ENCODE measurements at places on chromosomes 1 and 21.

GRCh38 chr1:6330410-6330911 is 63.1 kb downstream of the ACOT7 start:
- peak; percentile 85 for DNase-seq

- no peak for DNase-seq
Measured at GRCh38 chr1:30856260-30856790, 52.2 kb downstream of the SDC3 start.

- DNase-seq, result peak; percentile 93
Measured at GRCh38 chr1:155193275-155193990, 14.3 kb downstream of the THBS3 start.

GRCh38 chr1:61076728-61077675 is 5.4 kb upstream of the NFIA start:
- peak; percentile 71 for DNase-seq

- no peak for DNase-seq
Measured at GRCh38 chr1:236699366-236699765, 13.1 kb downstream of the ACTN2 start.

DNA sequence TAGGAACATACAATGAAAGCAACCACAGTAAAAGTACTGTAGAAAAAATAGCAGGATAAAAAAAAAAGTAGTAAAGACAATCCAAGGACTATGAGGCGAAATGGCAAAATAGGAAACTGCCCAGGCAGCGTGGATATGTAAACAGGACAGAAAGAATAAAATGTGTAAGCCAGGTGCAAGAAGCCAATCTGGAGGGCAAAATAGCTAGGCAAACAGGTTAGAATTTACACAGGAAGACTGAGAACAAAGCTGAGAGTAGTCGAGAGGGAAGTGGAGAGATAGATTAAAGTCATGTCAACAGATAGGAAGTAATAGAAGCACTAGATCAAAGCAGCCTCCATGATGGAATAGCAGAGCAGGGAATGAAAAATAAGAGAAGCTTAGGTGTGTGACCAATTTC is 124.2 kb upstream of the B3GALT2 start:
- no peak for DNase-seq

- DNase-seq, result no peak
Measured at GRCh38 chr21:33162436-33162951, 67.2 kb upstream of the IFNAR2 start.

GRCh38 chr1:182198006-182198605 is 136.6 kb upstream of the ZNF648 start:
- no peak for DNase-seq

GRCh38 chr1:160629286-160630210 is 17.3 kb downstream of the SLAMF1 start:
- no peak for DNase-seq

DNA sequence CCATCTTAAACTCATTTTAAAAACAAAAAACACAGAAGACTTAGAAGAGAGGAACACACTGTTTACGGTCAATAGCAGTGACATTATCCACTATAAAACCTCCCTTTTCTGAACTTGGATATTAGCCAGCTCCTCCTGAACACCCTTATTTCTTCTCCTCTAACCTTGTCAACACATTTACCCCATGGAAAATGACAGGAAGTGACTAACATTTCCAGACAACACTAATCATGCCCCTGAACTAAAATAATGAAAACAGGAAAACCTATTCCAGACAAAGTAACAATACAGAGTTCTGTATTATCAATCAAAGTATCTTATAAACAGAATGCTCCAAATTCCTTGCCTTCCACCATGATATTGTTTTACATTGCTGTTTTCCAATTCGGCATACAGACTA is 45.3 kb downstream of the PALMD start:
- no peak for DNase-seq

- DNase-seq, result no peak
Measured at GRCh38 chr1:178693366-178693765, 31.7 kb upstream of the RALGPS2 start.

GRCh38 chr1:89525169-89525855 is 683 bp downstream of the LRRC8B start:
- DNase-seq, result peak; percentile 23

GRCh38 chr1:173937062-173937461 is 19.9 kb upstream of the SERPINC1 start:
- DNase-seq, result no peak

- DNase-seq, result peak; percentile 89
Measured at GRCh38 chr1:27575840-27576331, 28.1 kb downstream of the AHDC1 start.

DNA sequence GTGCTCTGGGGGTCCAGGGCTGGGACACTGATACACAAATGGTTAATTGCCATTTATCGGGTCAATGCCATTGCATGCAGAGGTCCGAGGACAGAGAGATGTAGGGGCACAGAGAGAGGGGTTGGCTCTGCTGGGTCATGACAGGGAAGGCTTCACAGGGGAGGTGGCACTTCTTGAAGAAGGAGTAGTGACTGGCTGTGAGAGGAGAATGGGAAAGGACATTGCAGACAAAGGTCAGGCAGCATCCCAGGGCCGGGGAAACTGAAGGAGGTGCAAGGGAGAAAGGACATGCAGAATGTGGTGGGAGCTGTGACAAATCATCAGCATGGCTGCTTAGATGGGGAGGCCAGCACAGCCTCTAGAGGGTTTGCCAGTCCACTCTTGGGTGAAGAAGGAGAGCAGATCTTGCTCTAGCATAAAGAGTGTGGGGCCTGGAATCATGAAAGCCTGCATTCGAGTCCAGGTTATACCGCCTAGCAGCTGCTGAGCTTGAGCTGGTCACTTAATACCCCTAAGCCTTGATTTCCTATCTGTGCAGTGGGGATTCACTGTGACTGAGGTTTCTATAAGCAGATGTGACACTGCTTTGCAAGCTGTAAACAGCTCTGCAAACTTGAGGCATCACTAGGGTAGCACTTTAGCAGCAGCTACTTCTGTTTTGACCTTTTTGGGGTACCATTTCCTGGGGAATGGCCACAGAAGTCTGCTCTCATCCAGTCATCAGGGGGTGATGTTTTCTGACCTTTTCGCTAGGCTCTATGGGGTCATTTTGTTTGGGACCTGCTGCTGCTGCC is 59.2 kb upstream of the EPS8L3 start:
- DNase-seq, result no peak

DNA sequence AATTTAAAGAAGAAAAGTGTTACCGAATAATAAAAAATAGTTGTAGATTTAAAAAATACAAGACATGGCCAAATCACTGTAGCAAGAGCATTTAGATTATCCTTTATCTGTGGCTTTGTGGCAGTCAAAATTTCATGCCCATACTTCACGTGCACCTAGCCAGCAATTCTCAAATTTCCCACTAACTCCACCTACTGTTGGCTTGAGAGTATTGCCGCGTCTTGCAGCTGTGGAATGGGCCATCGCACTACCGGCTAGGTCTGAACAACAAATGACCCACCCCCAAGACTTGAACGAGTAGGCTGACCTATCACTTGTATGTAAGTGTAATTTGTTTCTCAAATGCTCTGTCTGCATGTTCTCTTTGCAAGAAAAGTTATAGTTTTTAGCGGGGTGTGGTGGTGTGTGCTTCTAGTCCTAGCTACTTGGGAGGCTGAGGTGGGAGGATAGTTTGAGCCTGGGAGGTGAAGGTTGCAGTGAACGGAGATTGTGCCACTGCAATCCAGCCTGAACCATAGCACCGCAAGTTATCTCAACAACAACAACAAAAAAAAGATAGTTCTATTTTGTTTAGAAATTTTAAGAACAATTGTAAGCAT is 4.1 kb downstream of the KRTAP13-4 start:
- DNase-seq, result no peak

- DNase-seq, result no peak
Measured at GRCh38 chr1:36737038-36737555, 254.4 kb upstream of the CSF3R start.

DNA sequence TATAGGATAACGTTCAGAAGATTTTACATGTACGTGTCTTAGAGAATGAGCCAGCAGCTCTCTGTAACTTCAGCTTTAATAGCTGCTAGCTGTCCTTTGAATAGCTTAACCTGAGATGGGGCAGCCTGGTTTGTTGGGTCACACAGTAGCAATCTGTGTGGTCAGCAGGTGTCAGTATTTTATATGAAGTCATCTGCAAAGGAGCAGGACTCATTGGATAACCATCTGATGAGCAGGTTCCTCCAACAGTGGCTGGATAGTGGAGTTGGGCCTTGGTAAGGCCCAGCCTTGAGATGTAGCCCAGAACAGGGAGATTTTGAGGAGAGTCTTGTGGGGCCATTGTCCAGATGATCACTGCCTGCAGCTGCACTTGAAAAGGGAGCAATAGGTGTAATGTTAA is 6.4 kb downstream of the GSTM5 start:
- DNase-seq, result no peak

DNA sequence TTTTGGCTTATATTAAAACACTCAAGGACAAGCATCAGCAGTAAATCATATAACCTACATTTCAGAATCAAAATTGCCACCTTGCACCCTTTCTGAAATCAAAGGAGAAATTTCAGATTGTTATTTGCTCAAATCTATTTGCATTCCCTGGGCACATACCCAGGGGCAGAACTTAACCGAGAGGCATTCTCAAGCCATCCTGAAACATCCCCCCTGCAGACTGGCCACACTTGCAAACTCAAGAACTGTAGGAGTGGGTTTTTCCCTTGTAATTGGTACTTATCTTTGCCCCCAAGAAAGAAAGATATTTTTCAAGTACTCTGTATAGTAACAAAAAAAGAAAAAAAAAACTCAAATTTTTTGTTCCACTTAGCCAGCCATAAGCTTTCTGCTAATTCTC is 213.6 kb upstream of the ESRRG start:
- no peak for DNase-seq

DNA sequence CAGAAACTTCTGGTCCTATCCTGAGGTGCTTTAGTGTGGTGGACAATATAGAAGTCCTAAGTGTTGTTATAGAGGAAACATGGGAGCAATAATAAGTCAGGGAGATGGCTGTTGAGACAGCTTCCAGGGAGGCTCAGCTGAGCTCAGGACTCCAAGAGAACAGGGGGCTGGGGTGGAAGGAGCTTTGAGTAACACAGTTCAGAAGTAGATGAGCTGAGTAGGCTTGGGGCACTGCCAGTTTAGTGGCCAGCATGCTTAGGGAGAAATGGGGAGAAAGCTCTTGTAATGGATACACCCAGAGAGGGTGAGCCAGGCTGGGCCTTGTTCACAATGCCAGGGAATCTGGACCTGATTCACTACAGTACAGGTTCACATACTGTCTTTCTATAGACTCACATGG is 201.6 kb downstream of the DAB1 start:
- no peak for DNase-seq

DNA sequence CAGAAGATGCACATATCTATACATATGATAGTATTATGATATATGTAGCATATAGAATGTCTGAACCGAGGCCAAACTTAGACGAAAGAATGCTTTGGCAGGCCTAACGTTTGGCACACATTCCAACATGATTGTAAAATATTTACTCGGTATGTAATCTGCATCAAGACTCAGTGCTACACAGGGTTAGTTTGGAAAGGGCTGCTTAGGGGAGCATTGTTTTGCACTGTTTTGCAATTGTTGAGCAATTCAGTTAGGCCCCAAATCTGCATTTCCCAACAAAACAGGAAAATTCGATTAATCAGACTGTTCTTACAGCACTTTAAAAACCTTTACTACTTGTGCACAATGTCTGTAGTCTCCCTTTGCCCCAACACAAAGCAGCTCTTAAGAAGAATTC is 216.0 kb upstream of the NEGR1 start:
- no peak for DNase-seq

- no peak for DNase-seq
Measured at GRCh38 chr1:52439976-52440375, 35.6 kb downstream of the PRPF38A start.

- DNase-seq, result peak; percentile 41
Measured at GRCh38 chr21:35646606-35647005, 413.7 kb downstream of the SETD4 start.

GRCh38 chr1:208040821-208041297 is 129.9 kb upstream of the CD34 start:
- DNase-seq, result no peak

DNA sequence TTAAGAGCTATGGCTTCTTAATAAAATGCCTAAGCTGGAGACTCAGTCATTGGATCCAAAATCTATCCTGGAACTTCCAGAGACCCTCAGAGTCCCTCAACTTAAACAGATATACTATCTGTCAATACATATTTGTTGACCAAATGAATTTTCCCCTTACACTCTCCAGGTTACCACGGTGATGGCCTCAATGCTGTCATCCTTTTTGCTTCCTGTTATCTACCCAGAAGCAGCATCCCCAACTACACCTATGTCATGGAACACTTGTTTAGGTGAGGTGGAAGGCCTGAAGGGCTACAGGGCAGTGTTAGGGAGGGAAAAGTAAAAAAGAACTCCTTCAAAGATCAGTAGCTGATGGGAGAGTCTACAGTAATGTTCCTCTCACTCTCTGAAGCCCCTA is 4.4 kb upstream of the C1orf56 start:
- DNase-seq, result no peak

- DNase-seq, result no peak
Measured at GRCh38 chr1:52917156-52917555, 4.4 kb downstream of the ECHDC2 start.

Measured in AG08396 (cell line).